ENCODE measurements at places on chromosomes 7 and 10.

DNA sequence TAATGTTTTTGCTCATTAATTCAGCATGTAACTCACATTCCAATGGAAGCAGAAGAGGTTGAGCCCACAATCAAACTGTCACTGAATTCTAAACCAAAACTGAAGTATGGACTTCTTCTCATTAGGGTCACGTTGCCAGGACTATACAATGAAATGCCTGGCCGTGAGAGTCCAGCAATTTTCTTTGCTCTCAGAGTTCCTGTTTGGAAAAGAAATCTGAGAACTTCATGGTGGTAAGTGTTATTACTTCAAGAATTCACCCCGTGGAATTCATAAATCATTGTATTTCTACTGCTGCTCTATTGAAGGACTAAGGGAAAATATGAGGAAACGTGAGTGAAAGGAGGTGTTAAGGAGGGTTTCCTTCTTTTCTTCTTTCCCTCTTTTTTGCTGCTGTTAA lies 441.8 kb upstream of the AKR1E2 start:
- DNase-seq = no peak

GRCh38 chr10:116665541-116666125 lies 44.9 kb downstream of the PNLIPRP2 start:
- peak; percentile 49 for DNase-seq

- DNase-seq = no peak
Observed at GRCh38 chr10:43094085-43094484, 17.2 kb downstream of the RET start.

DNA sequence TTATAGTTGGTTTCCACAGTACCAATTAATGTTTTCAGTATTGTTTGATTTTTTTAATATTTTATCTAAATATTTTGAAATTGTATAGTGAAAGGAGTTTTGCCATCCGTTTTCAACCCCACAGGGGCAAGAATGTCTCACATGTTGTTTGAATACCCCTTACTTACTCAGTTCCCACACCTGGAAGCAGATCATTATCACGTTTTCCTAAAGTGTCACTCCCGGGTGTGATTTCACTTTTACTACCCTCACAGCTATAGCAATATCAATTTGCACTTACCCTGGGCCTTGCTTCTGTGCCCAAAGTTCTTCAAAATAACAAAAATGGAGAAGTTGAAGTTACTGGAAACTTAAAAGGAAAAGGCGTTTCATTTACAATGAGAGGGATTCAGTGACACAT lies 228.1 kb downstream of the CSTF2T start:
- no peak for DNase-seq

DNA sequence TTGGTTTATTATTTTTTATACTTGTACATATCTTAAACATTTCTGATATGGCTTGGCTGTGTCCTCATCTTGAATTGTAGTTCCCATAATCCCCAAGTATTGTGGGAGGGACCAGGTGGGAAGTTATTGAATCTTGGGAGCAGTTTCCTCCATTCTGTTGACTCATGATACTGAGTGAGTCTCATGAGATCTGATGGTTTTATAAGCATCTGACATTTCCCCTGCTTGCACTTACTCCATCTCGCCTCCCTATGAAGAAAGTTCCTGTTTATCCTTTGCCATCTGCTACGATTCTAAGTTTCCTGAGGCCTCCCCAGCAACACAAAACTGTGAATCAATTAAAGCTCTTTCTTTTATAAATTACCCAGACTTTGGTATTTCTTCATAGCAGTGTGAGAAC lies 207.7 kb downstream of the TPK1 start:
- DNase-seq = no peak

DNA sequence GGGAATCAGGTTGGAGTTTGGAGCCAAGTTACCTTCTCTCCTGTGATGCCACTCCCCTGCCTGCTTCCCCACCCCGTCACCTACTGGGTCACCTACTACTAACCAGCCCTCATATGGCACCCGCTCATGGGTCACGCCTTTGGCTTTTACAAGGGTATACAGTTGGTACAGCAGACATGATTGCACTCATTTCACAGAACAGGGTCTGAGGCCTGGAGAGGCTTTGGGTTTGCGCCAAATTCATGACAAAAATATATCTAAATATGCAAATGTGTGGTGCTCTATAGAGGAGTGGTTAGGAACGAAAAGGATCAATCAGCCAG lies 10.7 kb downstream of the CRYGN start:
- no peak for DNase-seq

DNA sequence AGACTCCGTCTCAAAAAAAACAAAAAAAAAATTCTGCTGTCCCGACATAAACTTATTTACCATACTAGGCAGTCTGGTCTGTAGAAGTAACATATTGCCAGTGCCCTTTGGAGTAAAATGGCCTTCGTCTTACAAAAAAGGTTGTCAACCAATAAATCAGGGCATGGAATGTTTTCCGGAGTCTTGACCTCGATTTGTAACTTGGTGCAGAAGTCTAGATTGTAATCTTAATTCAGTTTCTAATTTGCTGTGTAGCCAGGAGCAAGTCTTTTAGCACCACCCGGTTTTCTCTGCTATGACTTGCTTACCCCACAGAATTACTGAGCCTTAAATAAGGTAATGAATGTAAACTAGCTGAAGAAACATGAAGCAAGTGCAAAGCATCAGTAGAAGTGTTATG lies 23.2 kb downstream of the UBN2 start:
- DNase-seq = no peak

GRCh38 chr10:19505320-19506312 lies 310.6 kb upstream of the PLXDC2 start:
- no peak for DNase-seq

- DNase-seq = no peak
Observed at GRCh38 chr7:748446-748845, 21.4 kb upstream of the PRKAR1B start.

- no peak for DNase-seq
Observed at GRCh38 chr7:69670701-69671100, 72.4 kb downstream of the AUTS2 start.

- no peak for DNase-seq
Observed at GRCh38 chr7:79296553-79297320, 156.7 kb downstream of the MAGI2 start.

GRCh38 chr7:22320416-22320815 lies 36.5 kb downstream of the RAPGEF5 start:
- DNase-seq = no peak

GRCh38 chr7:79272066-79272669 lies 181.3 kb downstream of the MAGI2 start:
- DNase-seq = no peak

DNA sequence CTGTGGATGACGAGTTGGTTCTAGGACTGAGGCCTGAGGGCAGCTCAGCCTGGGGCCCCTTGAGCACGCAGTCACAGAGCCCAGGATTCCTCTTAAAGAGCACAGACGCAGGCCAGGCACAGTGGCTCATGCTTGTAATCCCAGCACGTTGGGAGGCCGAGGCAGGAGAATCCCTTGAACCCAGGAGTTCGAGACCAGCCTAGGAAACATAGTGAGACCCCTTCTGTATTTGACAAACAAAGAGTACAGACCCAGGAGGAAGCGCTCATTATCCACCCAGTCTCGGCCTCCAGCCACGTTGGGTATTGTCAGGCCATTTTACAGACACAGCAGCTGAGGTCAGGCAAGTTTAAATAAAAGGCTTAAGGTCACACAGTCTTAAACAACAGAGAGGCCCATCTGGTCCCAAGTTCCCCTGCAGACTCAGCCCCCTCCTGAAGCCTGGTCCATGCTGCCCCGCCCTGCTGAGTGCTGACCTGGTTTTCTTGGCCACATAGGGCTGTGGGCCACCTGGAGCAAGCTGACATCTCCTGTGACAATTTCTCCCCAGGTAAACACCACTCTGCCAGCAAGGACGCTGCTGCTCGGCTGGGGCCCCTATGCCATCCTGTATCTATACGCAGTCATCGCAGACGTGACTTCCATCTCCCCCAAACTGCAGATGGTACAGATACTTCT lies 12.6 kb downstream of the RGR start:
- DNase-seq = no peak

DNA sequence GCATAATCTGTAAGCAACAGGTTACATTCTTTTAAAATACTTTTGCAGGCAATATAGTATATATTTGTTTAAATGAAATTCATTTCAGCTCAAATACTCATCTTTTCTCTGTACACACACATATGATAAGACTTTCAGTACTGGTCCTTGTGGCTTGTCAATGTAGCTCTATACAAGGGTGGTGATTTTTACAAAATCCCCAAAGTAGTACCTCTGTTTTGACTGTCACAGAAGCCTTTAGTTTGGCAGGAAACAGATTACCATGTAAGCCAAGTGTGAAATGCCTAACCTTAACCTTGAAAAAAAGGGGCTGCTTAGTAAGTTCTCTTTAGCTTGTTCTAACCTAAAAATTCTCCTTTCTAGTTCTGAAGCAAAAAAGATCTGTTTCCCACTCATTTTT lies 87.9 kb downstream of the KCND2 start:
- DNase-seq = no peak

DNA sequence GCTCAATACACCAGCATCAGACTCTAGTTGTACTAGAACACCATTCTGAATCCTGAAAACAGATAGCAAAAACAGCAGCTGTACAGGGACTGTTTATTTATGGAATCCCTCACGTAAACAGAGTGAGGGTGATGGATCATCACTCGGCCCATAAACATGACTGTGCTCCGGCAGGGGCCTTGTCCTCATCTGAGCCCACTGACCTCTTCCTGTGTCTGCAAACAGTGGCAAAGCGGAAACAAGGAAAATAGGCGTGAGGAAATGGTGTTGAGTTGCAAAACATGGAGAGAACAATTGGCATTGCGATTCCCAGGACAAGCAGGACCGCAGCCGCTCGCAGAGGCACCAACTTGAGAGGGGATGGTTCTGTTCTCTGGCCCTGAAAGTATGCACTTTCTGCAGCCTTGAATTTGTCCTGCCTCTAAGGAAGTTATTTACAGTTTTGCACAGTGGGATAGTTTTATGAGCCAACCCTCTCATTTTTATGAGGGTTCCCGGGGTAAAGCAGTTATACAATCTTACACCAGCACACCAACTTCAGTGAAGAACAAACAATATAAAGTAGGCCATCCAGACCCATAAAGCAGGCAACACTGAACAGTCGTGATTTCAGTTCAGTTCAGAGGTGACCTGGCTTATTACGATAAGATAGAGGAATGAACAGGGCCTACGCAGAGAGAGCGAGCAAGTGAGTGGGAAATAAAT lies 248.0 kb upstream of the FZD8 start:
- DNase-seq = no peak

- DNase-seq = no peak
Observed at GRCh38 chr10:77207828-77208185, 429.8 kb downstream of the KCNMA1 start.

DNA sequence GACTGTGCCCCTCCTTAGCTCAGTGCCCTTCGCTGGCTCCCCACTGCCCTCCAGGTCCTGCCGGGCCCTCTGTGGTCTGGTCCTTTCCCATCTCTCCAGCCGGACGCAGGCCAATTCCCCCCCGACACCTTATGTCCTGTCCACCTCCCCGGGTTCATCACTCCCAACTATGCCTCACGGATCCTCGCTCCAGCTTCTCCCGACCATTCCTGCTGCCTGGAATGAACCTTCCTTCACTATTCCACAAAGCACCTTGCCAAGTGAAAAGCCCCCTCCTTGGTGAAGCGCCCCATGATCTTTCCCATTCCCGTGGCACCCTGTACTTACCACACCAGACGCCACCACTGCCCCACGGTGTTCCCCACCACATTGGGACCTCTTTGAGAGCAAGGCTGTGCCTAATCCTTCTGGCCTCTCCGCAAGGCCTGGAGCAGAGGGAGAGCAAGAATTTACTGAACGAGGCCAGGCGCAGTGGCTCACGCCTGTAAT lies 47.2 kb downstream of the TMEM270 start:
- DNase-seq = no peak

DNA sequence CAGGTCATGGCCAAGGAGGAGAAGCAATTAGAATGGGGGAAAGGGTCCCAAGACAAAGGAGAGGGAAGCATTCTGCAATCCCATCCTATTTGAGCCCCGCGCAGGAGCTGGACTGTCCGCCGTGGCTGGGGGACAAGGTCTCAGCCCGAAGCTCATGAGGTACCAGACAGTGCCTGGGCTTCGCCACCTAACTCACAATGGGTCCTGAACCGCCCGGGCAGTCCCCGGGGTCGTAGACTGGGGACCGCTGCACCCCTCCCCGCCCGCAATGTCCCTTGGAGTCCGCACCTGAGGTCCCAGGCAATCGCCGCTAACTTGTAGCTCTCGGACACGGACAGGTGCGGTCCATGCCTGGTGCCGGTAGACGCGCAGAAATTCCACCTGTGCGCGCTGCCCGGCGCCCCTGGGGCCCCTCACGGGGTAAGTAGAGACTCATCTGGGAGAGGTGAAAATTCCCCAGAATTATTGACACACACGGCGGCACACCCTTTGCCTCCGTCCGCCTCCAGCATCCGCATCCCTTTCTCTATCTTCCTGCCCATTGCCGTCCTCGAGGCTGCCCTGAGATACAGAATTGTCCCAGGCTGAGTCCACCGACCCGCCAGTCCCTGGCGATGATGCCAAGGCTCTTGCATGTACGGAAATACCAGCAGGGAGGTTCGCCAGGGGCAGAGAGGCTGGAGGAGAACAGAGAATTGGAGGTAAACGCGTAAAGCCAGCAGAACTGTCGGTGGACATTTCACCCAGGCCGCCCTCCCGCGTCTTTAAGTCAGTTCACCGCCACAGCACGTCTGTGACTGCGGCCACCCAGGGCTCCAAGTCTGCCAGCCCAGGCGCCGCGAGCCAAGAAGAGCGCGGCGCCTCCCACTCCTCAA lies 1.8 kb downstream of the CHRM2 start:
- no peak for DNase-seq

- no peak for DNase-seq
Observed at GRCh38 chr7:21023841-21024484, 237.3 kb upstream of the SP8 start.

GRCh38 chr7:54946764-54947163 lies 72.1 kb upstream of the EGFR start:
- DNase-seq = no peak

GRCh38 chr7:19455623-19456022 lies 253.2 kb downstream of the POLR1F start:
- DNase-seq = no peak

DNA sequence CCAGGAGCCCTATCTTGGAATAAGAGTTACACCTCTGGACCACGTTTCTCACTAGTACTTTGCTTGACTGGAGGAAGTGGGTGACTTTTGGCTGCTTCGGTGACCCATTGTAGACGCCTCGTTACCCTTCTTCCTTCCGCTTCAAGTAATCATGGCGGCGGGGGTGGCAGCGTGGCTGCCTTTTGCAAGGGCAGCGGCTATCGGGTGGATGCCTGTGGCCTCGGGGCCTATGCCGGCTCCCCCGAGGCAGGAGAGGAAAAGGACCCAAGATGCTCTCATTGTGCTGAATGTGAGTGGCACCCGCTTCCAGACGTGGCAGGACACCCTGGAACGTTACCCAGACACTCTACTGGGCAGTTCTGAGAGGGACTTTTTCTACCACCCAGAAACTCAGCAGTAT lies 1.5 kb downstream of the KCND2 start:
- DNase-seq = no peak

DNA sequence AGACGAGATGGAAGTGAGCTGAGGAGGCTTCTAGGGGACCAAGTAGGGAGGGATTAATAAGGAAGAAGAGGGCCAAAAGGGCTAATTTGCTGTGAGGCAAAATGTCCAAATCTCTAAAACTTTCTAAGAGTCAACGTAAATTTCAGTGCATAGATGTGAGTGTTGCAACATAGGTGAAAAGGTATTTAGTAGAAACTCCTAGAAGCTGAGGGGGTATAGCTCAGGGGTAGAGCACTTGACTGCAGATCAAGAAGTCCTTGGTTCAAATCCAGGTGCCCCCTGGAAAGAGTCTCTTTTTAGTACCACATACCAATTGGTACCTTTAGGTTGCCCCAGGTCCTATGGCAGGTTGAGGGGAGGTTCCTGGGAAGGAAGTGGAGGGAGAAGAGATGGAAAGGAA lies 48.7 kb upstream of the ZNF746 start:
- DNase-seq = no peak

Data from C1 segment of cervical spinal cord (tissue), 14 donors.